ENCODE measurements at places on chromosomes 2 and 18.
A peak's percentile ranks its signal among the peaks of the same experiment; 100 is the strongest.

- peak; percentile 58 for DNase-seq
These were observed 39.0 kb upstream of the STRN start for GRCh38 chr2:37005118-37005868.

DNA sequence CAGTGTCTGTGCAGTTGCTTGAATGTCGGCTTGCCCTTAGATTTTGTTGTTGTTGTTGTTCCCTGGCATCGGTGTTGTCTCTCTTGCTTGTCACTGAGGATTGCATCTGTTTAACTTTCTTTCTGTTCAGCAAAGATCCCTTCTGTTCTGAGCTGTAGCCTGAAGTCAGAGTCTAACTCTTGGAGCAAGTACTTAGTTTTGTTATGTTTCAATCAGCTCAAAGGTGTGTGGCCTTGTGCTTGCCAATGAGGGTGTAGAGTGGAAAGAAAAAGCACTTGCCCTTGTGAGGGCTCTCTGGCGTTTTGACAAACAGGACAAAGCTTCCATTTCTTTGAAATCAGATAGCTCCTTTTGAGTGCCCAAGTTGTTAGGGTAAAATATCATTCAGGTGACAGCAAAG lies 757.1 kb upstream of the CDH7 start:
- no peak for DNase-seq

GRCh38 chr2:63796796-63797195 lies 44.9 kb upstream of the UGP2 start:
- DNase-seq = no peak

DNA sequence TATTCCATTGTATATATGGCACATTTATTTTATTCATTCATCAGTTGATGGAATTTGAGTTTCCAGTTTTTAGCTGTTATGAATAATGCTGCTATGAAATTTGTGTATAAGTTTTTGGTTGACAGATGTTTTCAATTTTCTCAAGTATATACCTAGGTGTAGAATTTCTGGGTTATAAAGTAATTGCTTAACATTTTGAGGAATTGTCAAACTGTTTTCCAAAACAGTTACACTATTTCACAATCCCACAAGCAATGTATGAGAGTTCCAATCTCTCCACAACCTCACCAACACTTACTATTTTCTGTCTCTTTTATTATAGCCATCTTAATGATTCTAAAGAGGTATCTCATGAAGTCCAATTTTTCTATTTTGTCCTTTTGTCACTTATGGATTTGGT lies 12.5 kb upstream of the WDSUB1 start:
- DNase-seq = no peak

GRCh38 chr2:157929871-157930667 lies 53.9 kb upstream of the ACVR1 start:
- DNase-seq = no peak
